ENCODE measurements at places on chromosomes 16 and 17. TPM values are rescaled to one million over a fixed set of nuclear protein-coding genes. Genes with fewer than 3 reads are reported as not detected.
A peak's percentile ranks its signal among the peaks of the same experiment; 100 is the strongest.

DNA sequence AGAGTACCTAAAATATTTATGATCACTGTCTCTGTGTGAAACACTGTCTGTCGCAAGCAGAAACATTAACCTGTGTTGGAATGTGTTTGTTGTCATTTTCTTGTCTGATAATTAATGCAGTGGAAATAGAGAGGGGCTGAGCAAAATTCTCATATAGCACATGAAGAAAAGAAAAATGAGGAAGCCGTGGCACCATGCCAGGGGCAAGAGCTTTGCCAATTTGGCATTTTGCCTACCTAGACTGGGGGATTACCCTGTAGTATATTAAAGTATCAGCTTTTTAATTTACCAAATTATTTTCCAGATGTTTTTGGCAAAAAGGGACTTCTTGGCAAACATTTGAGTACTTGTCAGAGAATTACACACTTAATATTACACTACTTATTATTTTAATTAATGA, 1326.6 kb upstream of the GOT2 start:
- DNase-seq = no peak
- H3K27ac ChIP-seq = no peak overlapping the region
- H3K36me3 ChIP-seq = no peaks in the 10 kb centered on the region
- no peaks in the 10 kb centered on the region for H3K27me3 ChIP-seq
- H3K4me3 ChIP-seq = no peak overlapping the region

GRCh38 chr17:68514831-68515635, 2.8 kb downstream of the PRKAR1A start:
- H3K27ac ChIP-seq = no peak overlapping the region
- DNase-seq = no peak
- H3K4me1 ChIP-seq = peaks cover 49% of the 10 kb centered on the region
- peak overlapping the region; percentile 92 for H3K4me3 ChIP-seq
- no peaks in the 10 kb centered on the region for H3K27me3 ChIP-seq
- peaks cover 50% of the 10 kb centered on the region for H3K36me3 ChIP-seq

GRCh38 chr16:57959804-57960203, 11.1 kb downstream of the CNGB1 start:
- H3K27ac ChIP-seq = no peak overlapping the region
- DNase-seq = no peak
- H3K4me1 ChIP-seq = no peaks in the 10 kb centered on the region
- no peaks in the 10 kb centered on the region for H3K27me3 ChIP-seq
- no peak overlapping the region for H3K4me3 ChIP-seq

DNA sequence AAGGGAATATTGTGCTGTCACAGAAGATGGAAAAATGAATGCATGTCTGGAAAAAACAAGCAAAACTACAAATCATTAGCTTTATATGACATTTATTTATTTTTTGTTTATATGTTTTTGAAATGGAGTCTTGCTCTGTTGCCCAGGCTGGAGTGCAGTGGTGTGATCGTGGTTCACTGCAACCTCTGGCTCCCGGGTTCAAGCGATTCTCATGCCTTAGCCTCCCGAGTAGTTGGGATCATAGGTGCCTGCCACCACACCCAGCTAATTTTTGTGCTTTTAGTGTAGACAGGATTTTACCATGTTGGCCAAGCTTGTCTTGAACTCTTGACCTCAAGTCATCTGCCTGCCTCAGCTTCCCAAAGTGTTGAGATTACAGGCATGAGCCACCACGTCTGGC, 8.5 kb downstream of the NDE1 start:
- H3K4me3 ChIP-seq = peak overlapping the region; percentile 45
- H3K4me1 ChIP-seq = peaks cover 48% of the 10 kb centered on the region
- peak overlapping the region; percentile 93 for H3K27ac ChIP-seq
- H3K36me3 ChIP-seq = peaks cover 54% of the 10 kb centered on the region
- no peaks in the 10 kb centered on the region for H3K27me3 ChIP-seq
- DNase-seq = no peak

GRCh38 chr17:32693194-32693897, 183.6 kb downstream of the MYO1D start:
- no peak overlapping the region for H3K27ac ChIP-seq
- H3K4me1 ChIP-seq = no peaks in the 10 kb centered on the region
- no peaks in the 10 kb centered on the region for H3K36me3 ChIP-seq

The PRKCA gene
- 72.8 TPM for total RNA-seq

The LDHD gene
- 0.20 TPM for total RNA-seq

The OTOA gene
- not detected for total RNA-seq

The RBFOX1 gene
- total RNA-seq = not detected

The KRTAP4-12 gene
- not detected for total RNA-seq
